ENCODE measurements at places on chromosomes 4 and X.

GRCh38 chr4:52052475-52052780, 1.3 kb downstream of the SPATA18 start:
- DNase-seq, result no peak

DNA sequence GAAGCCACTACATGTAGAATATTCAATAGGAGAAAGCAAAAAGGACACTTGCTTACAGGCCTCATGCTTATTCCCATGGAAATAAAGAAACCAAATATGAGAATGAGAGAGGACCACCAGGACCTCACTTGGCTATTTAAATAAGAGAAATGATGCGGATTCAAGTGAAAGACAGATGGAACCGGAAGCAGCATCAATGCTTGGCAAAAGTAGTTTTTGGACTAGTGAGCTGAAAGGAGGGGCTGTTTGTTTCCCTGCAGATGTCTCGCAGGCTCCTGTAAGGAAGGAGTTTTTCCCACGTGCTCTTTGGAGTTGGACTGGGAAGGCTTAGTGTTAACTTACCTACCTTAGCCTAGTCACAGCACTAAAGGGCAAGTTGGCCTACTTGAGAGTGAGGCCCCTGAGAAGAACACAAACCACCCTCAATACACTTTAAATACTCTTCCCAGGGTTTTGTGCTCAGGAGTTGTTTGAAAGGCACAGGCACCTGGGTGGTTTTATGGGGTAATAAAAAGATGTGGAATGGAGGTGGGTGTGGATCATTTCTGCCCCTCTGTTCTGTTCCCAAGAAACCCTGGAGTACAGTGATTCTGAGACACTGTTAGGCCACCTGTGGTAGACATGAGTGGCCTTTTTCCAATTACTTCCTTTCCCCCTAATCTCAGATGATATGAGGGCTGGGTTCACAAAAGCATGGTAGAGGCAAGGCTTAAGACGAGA, 113.3 kb upstream of the C1GALT1C1 start:
- no peak for DNase-seq

GRCh38 chr4:154495867-154496266, 4.3 kb upstream of the DCHS2 start:
- DNase-seq, result no peak

DNA sequence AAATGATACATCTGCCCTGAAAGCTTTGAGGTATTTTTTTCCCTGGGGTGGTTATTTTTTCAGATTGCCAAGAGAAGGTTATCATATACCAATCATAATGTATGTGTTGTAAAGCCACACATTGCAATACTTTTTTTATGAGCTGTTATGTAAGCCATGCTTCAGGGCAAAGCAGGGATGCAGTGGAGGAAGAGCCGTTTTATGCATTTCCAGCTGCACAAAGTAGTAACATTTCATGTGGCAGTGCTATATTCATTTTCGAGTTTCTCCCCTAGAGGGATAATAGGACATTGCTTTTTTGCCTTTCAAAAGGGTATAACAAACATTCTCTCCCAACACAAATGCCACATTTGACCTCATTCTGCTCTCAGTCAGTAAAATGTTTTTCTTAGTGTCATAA, 68.5 kb downstream of the GALNT7 start:
- no peak for DNase-seq

GRCh38 chr4:176436293-176436973, 116.7 kb downstream of the SPCS3 start:
- no peak for DNase-seq

- DNase-seq, result no peak
Measured at GRCh38 chr4:152817331-152817730, 37.6 kb downstream of the ARFIP1 start.

DNA sequence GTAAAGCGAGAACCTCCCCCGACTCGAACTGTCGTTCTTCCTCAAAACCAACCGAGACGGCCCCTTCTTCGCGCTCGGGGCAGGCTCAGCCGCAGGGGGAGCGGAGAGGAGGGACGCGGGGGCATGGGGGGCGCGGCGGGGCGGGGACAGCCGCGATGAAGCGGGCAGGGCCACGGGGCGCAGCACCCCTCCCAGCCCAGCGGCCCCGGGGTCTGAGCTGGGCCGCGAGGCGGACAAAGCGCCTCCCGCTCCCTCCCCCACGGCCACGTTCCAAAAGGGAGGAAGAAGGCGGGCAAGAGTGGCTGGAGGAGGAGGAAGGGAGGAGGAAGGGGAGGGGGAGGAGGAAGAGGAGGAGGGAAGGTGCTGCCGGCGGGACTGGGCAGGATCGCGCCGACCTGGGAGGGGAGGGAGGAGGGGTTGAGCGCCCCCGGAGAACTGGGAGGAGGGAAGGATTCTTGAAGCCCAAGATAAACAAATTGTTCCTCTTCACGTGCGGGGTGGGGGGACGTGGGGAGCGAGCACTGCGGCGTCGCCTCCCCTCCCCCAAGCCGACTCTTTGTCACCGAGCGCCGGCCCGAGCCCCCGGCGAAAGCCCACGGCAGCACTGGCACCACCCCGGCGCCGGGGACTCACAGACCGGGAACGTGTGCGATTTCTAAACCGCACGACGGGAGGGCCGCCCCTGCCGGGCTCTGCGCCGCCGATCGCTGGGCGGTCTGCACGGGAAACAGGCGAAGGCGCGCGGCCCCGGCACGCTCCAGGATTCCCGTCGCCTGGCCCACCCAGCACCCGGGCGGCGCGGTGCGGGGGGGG, 2.9 kb downstream of the MAML3 start:
- DNase-seq, result peak; percentile 79

GRCh38 chrX:123477673-123478072, 255.2 kb downstream of the THOC2 start:
- DNase-seq, result no peak

- no peak for DNase-seq
Measured at GRCh38 chrX:129581904-129582303, 41.8 kb downstream of the OCRL start.

Data from activated CD8-positive, alpha-beta memory T cell treated with anti-CD3 and anti-CD28 coated beads, Interleukin-2, amount 50 U/mL, for 4 hours (primary cell).